DMS79 (cell line): ENCODE measurements at places on chromosomes 1 and 21.
A peak's percentile ranks its signal among the peaks of the same experiment; 100 is the strongest.

DNA sequence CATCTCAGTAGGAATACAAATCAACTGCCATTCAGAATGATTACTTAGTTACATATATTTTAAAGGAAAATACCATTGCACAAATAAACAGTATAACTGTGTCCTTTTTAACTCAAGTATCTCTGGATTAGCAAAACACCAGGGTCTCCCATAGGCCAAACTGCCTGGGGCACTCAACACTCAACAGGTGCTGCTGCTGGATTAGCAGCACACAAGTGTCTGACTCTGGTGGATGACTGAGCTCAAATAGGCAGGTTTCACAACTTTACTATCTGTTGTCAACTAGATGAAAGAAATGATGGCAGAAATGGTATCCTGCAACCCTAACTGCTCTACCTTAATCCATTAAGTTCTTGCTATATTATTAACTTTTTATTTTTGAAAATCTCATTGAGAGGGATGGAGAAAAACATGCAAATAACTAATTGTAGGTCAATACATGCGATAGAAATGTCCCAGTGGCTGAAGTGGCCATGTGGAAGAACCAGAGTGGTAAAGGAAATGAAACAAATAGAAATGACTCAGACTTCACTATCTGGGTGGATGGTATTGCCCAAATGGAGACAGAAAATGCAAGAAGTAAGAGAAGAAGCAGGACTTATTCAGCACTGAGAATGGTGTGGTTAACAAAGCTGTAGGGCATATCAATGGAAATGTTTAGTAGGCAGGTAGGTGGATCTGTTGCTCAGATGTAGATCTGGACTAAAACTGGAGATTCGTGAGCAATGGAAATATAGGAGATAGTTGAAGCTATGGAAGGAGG, 90.8 kb upstream of the CCDC190 start:
- no peak for DNase-seq

- no peak for DNase-seq
Observed at GRCh38 chr1:30785714-30786113, 28.1 kb upstream of the LAPTM5 start.

DNA sequence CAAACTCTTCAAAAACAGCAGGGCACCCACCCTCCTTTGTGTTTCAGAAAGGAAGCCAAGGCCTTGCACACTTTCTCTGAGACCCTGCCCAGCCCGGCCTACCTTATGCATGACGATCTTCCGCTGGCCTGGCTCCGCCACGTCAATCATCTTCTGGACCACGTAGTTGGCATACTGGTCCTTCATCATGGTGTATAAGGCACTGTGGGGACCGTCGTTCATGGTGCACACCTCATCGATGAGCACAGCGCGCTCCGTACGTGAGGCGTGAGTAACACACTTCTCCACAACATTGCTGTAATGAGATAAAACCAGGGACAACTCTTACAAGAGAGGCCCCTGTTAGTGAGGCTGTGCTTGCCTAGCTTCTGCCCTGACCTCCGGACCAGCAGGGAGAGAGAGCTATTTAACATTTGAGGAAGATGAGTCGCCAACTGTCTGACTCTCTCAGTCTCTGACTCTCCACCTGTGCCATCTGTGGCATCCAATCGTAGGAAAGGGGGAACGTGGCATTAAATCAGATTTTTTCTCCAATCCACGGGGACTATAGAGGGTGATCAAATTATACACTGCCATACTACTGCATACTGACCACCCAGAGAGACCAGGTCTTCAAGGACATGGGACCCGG, 28.1 kb upstream of the SDC3 start:
- no peak for DNase-seq

DNA sequence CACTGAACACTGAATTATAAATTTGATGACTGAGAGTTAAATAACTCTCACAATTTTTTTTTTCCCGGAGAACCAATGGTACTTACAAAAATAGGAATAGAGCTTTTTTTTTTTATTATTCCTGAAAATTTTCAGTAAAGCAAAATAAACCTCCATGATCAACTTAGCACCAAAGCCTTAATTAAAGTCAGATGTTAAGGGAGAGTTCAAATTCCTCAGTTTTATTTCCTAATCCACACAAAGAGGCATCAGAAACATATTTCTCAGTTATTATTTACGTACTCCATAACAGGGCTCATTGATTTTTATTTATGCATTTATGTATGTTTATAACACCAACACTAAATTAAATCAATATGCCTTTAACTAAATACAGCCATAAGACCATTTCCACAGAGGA, 55.5 kb downstream of the PLPPR5 start:
- DNase-seq: no peak

GRCh38 chr21:25453524-25453923, 153.8 kb downstream of the MRPL39 start:
- no peak for DNase-seq

- no peak for DNase-seq
Observed at GRCh38 chr21:23812485-23812884, 1794.8 kb downstream of the MRPL39 start.

GRCh38 chr1:118751166-118751565, 237.0 kb downstream of the TBX15 start:
- DNase-seq: no peak

DNA sequence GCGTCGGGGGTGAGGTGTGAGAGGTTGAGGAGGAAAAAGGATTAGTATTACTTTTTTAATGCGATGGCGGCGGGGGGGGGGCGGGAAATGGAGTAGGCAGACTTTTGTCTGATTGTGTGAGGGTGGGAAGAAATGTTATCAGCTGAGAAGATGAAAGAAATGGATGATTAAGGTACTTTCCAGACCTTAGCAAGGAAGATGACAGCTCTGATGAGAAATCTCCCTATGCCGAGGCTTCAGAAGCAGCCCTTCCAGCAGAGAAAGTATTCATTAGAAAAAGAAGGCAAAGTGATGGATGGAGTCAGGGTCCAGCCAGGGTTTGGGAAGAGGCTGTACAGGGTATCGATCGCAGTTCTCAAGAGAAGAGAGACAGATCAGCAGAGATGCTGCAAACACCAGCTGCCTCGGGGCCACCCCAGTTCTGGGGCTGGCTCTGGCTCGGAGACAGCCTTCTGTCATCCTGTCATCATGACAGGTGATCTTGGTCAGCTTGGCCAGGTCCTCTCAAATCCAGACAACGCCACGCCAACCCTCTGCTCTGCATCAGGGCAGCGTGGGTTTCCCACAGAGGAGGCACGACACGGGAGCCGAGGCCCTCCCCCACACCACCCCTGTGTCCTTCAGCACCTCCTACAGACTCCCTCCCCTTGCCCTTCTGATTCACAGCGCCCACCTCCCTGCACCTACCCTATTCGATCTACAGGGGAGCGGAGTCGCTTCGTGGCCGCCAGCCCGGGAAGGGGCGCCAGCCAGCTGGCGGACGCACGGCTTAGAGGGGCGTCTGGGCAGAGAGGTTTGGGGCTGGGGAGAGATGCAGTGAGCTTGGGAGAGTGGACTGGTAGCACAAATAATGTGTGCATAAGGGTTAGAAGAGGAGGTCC, 674 bp upstream of the ATXN7L2 start:
- DNase-seq: peak; percentile 43

DNA sequence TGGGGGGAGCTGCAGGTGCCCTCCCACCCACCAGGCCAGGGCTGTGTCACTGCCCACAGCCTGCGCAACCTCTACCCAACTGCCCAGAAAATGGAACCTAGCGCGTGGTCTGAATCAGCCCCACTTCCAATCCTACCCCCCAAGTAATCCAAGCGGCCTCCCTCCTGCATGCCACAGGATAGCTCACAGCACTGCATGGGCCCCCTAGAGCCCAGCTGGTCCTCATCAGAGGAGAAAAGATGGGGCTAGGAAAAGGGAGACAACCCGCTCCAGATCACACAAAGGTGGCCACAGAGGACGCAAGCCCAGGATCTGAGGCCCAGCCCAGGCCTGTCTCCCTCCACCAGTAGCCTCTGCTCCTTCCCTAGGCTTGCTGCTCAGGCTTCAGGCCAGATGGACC, 6.2 kb downstream of the ADGRB2 start:
- DNase-seq: no peak

DNA sequence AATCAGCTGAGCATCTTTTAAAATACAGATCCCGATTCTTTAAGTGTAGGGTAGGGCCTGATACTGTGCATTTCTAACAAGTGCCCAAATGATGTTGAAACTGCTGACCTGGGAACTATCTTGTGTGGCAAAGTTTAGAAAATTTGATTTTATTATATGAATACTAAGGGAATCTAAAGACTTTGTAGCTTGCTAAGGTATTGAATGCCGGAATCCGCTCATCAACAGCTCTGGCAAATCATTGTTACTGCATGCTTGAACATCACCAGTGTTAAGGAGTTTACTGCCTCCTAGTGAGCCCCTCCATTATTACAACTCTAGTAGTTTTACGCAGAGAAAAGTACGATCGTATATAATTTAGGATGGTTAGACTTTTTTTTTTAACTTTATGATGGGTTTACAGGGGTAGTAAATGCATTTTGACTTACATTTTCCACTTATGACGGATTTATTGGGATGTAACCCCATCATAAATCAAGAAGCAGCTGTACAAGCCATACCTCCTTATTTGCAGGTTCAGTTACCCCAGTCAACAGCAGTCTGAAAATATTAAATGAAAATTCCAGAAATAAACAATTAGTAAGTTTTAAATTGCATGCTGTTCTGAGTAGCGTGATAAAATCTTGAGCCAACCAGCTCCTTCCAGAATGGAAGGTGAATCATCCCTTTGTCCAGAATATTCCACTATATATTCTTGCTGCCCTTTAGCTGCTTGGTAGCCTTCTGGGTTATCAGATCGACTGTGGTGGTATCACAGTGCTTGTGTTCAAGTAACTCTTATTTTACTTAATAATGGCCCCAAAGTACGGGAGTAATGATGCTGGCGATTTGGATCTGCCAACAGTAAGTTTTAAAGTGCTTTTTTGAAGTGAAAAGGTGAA, 892 bp downstream of the TYW3 start:
- peak; percentile 16 for DNase-seq

- DNase-seq: no peak
Observed at GRCh38 chr1:234769986-234770795, 160.2 kb upstream of the IRF2BP2 start.

DNA sequence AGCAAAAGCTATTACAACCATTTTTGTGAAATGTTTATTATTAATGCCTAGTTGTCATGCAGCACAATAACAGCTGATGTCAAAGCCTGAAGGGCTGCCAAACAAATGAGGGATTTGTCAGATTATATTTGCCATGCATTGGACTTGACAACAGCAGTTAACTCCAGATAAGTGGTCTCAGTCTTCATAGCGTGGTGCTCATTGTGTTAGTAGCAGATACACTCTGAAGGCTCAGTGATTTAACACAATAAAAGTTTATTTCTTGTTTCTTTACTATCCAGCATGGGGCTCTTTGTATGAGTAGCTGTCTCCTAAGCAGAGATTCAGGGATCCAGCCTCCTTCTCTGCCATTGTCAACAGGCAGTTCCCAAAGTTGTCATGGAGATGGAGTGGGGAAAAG, 76.0 kb upstream of the PTGFRN start:
- no peak for DNase-seq

GRCh38 chr1:179823693-179824092, 53.9 kb downstream of the TOR1AIP2 start:
- DNase-seq: no peak

DNA sequence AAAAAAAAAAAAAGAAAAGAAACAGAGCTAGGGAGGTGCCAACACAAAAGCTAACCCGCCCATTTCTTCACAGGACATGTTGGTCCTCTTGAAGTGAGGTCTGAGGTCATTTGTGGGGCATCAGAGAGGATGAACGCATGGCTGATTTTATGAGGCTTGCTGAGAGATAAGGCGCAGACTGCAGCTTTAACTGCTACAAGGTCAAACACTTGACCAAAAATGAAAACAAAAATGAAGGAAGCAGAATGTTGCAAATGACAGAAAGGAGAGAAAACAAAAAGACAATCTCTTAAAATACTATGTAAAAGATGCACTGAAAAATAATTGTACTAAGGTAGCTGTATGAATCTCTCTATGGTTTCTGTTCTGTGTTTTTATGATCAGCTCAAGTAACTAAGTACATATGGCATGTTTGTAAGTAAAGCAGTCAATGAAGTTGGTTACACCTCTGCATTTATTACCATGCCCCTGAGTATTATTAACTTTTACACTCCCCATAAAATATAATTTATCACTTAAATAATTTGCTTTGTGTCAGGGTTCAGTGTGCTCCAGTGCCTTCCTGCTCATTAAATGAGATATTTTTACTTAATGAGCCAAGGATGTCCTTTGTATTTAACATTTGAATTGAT, 249.1 kb upstream of the NR5A2 start:
- DNase-seq: no peak

- DNase-seq: no peak
Observed at GRCh38 chr1:33010932-33011731, 25.6 kb downstream of the AK2 start.

GRCh38 chr1:244137276-244137675, 86.2 kb downstream of the ZBTB18 start:
- DNase-seq: no peak

- DNase-seq: no peak
Observed at GRCh38 chr1:41672173-41672572, 187.7 kb upstream of the EDN2 start.

- DNase-seq: no peak
Observed at GRCh38 chr1:92655197-92655801, 129.6 kb downstream of the EVI5 start.

DNA sequence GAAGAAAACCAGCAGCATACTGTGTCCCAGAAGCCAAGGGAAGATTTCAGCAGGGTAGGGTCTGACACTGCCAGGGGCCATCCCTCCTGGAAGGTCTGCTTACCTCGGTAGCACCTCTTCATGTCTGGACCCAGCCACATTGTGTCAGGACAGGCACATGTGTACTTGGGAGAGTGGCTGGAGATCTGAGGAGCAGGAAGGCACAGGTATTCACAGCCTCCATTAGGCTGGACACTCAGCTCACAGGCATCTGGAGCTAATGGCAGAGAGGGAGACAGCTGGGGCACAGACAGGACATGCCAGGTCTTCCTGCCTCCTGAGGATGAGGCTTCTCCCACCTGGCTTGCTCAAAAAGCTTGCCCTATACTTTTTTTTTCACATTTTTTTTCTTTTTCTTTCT, 19.9 kb upstream of the MAGOH start:
- DNase-seq: no peak

DNA sequence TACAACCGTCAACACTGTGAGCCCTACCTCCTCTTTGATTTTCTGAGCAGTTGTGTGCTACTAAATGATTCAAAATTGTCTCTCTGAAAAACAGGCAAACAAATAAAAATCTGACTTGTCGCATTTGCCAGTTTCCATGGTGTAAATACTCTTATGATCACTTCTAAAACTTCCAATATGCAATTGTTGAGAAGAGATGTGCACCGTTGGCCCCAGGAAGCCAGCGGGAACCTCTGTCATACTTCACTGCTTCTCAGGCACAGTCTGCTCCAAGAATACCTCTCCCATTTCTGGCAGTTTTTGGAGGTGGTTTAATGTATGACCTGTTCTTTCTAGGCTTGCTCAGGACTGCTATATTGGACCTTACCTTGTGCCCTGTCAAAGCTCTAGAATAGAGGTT, 196.0 kb upstream of the NCAM2 start:
- no peak for DNase-seq

DNA sequence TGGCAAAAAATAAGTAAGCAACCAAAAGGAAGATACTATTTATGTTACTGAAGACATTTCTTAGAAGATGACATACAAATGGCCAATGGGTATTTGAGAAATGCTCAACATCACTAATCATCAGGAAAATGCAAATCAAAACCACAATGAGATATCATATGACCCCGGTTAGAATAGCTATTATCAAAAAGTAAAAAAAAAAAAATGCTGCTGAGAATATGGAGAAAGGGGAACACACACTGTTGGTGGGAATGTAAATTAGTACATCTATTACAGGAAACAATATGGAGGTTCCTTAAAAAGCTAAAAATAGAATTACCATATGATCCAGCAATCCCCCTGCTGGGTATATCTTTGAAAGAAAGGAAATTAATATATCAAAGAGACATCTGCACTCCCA, 34.3 kb upstream of the CREG1 start:
- no peak for DNase-seq
